ENCODE measurements at places on chromosomes 11 and 22. TPM values are rescaled to one million over a fixed set of nuclear protein-coding genes. Genes with fewer than 3 reads are reported as not detected.

GRCh38 chr11:10322830-10323792 is 18.2 kb downstream of the ADM start:
- DNase-seq = peak; percentile 93

GRCh38 chr11:21543901-21544300 is 649.0 kb upstream of the ANO5 start:
- no peak for DNase-seq

GRCh38 chr11:44174842-44175241 is 79.4 kb downstream of the EXT2 start:
- no peak for DNase-seq

GRCh38 chr22:49390954-49391353 is 436.7 kb downstream of the BRD1 start:
- DNase-seq = no peak

DNA sequence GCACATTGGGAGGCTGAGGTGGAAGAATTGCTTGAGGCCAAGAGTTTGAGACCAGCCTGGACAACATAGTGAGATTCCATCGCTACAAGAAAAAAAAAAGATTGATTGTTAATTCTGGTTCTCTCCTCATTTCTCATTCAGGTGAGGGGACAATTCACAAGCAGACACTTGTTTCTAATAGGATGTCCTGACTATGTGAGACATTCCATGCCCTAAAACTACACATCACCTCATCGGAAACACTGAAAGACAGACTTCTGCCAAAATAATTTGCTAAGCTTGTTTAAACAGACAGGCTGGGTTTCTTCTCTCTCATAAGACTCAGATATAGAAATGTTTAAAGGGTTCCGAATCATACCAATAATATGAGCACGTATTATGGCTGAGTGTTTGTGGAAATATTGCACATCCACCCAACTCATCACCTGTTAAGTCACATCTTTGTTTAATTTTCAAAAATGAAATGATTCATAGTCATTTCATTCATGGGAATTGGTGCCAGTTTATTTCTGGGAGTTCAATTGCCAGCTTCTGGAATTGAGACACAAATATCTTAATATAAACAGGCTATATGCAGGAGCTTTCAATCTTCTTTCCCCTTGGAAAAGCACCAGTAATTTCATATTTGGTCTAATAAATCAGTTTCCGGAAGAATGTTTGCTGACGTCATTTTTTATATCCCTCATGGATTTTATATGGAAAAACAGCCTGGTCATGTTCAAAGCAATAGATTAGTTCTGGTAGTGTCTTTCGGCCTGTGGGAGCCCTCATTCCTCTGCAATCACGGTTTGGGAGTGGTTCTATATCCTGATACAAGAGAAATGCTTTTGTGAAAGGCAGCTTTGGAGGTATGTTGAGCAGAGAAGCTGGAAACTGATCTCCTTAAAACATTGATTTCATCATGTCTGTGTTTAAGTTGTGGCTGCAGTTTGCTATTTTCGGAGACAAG is 87.0 kb downstream of the BDNF start:
- DNase-seq = peak; percentile 40

DNA sequence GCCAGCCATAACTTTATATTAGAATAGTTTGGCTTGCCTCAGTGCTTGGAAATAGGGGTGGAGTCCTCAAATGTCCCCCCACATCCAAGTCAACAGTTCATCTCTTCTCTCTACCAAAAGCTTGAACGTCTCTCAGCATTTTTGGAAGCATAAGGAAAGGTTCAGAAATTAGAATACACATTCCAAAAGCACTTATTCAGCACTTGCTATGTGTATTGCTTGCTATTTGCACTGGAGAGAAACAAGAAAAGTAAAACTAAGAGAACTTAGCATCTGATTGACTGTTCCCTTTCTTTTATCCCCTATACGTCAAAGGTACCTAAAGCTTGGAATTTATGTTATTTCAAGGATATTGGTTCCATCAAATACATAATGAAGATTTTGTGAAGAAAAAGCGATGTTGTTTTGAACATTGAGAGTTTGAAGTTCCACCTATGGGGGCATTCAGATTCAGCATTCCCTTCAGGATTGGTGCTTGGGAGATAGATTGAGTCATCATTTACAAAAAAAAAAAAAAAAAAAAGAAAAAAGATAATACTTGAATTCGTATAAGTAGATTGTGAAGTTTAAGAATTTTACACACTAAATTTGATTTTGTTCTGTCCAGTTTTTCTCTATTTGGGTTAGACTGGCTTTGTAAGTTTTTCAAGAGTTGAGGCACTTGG is 1.3 kb downstream of the TBRG1 start:
- peak; percentile 20 for DNase-seq

GRCh38 chr11:12174477-12175143 is 64.2 kb downstream of the MICAL2 start:
- peak; percentile 81 for DNase-seq

DNA sequence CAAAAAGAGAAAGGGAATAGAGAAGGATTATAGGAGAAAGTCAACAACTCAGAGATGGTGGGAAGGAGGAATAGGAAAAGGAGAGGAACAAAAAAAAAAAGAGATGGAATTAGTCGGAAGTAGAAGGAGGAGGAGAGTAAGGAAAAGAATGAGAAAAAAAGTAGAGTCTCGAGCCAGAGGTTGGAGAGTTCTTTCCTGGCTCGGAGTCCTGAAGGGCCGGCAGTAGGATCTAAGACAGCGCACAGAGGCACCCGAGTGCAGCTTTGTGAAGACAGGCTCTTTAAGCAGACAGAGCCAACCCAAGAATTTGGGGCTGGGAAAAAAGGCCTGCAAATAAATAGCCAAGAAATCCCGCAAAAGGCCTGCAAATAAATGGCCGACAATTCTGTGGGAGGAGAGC is 170.4 kb upstream of the CCDC90B start:
- no peak for DNase-seq

- DNase-seq = no peak
Measured at GRCh38 chr11:37456746-37457145, 858.7 kb upstream of the RAG2 start.

DNA sequence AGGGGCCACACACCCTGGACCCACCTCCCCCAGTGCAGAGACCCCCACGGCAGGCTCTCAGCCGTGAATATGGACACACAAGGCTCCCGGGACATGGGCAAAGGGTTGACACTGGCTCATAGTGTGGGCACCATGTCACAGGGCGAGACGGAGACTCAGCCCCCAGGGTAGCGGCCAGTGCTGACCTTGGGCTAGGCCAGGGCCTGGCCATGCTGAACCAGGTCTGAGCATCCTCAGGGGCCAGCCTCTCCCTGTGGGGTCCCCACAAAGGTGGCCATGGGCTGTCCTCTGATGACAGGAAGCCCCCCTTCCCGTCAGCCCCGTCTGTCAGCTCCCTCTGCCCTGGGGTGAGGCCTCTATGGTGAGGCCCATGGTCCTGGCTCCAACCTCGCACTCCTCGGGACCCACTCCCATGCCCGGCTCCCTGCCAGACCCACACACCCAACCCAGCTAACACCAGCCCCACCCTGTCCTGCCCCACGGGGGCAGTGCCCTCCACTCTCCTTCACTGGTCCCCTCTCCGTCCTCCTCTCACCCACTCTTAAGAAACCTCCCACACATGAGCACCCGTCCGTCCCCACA is 19.0 kb upstream of the PRODH start:
- no peak for DNase-seq

- no peak for DNase-seq
Measured at GRCh38 chr11:82536706-82537105, 197.0 kb downstream of the FAM181B start.

- no peak for DNase-seq
Measured at GRCh38 chr11:72534371-72535193, 100.3 kb upstream of the CLPB start.

- DNase-seq = no peak
Measured at GRCh38 chr22:37498289-37498909, 12.2 kb upstream of the MFNG start.

GRCh38 chr11:117595440-117595839 is 201.6 kb downstream of the DSCAML1 start:
- DNase-seq = no peak

DNA sequence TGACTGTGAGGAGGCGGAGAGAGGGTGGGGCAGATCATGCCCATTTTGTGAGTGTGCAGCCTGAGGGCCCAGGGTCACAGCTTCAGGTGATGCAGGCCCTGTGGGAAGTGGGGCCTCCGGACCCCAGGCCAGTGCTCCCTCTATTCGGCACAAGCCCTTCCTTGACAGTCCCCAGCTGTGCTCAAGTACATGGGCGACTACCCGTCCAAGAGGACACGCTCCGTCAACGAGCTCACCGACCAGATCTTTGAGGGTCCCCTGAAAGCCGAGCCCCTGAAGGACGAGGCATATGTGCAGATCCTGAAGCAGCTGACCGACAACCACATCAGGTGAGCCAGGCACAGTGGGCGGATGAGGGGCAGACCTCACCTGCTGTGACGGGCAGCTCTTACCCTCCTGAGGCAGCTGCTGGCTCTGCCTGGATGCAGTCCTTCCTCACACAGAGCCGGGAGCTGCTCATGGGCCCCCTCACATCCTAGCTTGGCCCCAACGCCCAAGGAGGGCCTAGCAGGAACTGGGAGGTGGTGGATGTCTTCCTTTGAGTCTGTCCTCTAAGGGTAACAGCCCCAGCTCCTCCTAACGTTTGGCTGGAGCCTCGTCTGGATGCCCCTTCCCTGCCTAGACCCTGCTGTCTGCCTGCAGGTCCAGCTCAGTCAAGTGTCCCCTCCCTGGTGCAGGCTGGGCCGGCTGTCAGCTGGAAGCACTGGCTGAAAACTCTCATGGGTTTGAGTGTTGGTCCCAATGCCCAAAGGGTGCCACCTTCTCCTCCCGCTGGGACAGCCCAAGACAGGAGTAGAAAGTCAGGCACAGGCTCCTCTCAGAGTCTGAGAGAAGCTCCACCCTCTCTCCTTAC is 76.1 kb downstream of the MYO7A start:
- no peak for DNase-seq

DNA sequence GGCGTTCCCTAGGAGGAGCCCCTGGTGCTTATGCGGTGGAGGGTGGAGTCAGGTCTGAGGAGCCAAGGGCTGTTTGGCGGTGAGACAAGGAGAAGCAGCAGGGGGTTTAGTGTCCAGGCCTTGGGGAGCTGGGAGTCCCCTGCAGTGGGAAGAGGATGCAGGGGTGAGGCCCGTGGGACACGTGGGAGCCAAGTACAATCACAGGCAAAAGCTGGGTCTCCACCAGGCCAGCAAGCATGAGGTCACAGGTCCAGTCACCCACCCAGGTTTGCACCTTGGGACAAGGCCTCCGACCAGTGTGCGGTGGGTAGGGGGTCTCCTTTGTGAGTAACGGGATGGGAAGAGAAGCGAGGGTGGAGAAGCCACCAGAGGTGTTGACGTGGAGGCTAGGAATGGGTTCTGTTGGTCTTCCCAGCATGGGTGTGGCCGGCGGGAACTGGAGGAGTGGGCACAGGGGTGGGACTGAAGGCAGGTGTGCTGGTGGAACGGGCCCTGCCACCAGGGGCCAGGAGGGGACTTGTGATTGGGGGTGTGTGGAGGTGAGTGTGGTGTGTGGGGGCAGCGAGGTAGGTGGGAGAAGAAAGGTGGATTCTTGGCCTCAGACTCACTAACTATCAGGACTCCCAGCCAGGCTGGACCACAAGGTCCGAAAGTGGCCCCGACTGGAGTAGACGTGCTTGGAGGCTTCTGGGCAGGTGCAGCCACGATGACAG is 953.6 kb downstream of the TBC1D22A start:
- no peak for DNase-seq

Gene ANGPTL5
- not detected for total RNA-seq

Gene TMA7B
- not detected for total RNA-seq

Gene BARX2
- total RNA-seq = not detected

Gene TYR
- not detected for total RNA-seq

Gene GLB1L3
- total RNA-seq = not detected

Gene IGSF22
- total RNA-seq = not detected

All from IMR-90 (cell line).